A549 treated with RU486 at 1 μM for 4 hours (cell line): ENCODE measurements at places on chromosomes 6 and 20. TPM values are rescaled to one million over a fixed set of nuclear protein-coding genes. Genes with fewer than 3 reads are reported as not detected.

The RSPO4 gene
- total RNA-seq, result not detected in 5 replicates

The OLIG3 gene
- not detected in 5 replicates for total RNA-seq

The TP53TG5 gene
- not detected in 5 replicates for total RNA-seq

The VSTM2L gene
- 6.1 to 10.0 TPM (median 7.4 TPM) in 5 replicates for total RNA-seq

The MAS1 gene
- total RNA-seq, result not detected in 5 replicates

The GRIK2 gene
- 0.19 to 0.41 TPM (median 0.28 TPM) in 5 replicates for total RNA-seq

The TFAP2A gene
- 14.4 to 18.4 TPM (median 17.4 TPM) in 5 replicates for total RNA-seq

The DAAM2 gene
- not detected in 5 replicates for total RNA-seq

The RSPO3 gene
- total RNA-seq, result 86.4 to 127 TPM (median 99.4 TPM) in 5 replicates

The APMAP gene
- total RNA-seq, result 145 to 166 TPM (median 162 TPM) in 5 replicates

The TDRD6 gene
- not detected in 5 replicates for total RNA-seq

The PBOV1 gene
- total RNA-seq, result not detected in 5 replicates

The TINAG gene
- not detected in 5 replicates for total RNA-seq

The RAET1L gene
- 0.29 to 0.47 TPM (median 0.41 TPM) in 4 of 5 replicates, not detected in the other for total RNA-seq

The TMEM239 gene
- total RNA-seq, result 0.02 to 0.07 TPM in 2 of 5 replicates, not detected in the others

The SYNJ2 gene
- total RNA-seq, result 51.8 to 64.8 TPM (median 63.7 TPM) in 5 replicates

The AKAP7 gene
- 1.4 to 3.8 TPM (median 3.3 TPM) in 5 replicates for total RNA-seq

The APOBEC2 gene
- not detected in 5 replicates for total RNA-seq
